IPS DF 19.7 (cell line): ENCODE measurements at places on chromosomes 7 and 10.

- no peak for DNase-seq
Measured at GRCh38 chr10:89309156-89310055, 7.6 kb downstream of the IFIT2 start.

DNA sequence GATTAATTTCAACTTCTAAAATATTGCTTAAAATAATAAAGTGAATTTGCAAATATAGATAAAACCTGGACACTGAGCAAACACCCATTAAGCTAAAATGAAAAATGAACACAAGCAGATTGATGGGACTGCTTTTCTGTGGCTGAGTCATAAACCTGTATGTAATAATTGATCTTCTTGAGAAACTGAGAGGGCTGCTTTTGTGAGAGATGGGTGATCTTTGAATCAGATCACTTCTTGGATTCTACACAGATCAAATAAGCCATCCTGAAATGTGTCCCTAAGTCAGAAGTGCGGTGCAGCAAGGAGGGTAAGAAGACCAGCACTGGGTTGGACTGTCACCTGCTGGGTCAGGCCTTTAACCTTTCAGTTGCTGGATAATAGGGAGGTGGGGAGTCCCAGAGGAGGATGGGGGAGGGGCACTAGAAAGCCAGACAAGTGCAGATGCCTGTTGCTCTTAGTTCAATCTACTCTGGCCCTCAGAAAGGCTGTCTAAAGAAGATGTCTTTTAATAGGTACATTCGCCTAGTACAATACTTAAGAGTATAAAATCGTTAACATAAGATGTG is 178.2 kb upstream of the NAMPT start:
- DNase-seq: no peak

- no peak for DNase-seq
Measured at GRCh38 chr10:46998595-46998994, 87.4 kb downstream of the PTPN20 start.

- no peak for DNase-seq
Measured at GRCh38 chr7:134495546-134495945, 31.8 kb upstream of the AKR1B10 start.

DNA sequence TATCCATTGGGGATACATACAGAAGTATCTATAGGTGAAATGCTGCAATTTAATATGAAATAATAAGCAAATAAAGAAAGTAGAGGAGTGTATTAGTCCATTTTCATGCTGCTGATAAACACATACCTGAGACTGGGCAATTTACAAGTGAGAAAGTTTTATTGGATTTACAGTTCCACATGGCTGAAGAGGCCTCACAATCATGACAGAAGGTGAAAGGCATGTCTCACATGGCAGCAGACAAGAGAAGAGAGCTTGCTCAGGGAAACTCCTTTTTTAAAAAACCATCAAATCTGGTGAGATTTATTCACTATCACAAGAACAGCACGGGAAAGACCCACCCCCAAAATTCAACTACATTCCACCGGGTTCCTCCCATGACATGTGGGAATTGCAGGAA is 82.8 kb upstream of the TRIM24 start:
- no peak for DNase-seq

GRCh38 chr7:37052705-37053104 is 328.4 kb upstream of the AOAH start:
- peak; percentile 23 for DNase-seq

DNA sequence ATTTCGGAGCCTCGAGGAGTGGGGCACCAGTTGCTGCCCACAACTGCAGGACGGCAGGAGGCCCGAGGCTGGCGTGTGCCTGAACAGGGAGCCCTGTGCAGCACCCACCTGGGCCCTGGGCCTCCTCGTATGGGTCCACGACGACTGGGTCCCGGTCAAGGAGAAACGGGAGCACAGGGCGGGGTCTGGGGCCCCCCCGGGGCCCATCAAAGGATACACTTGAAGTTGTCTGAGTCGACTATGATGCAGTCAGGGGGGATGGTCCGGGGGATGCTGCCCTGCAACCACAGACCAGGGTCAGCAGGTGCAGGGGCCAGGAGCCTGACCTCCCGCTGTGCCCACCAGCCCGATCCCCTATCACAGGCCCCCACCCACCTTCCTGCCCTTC is 28.5 kb upstream of the NKX6-2 start:
- DNase-seq: no peak

GRCh38 chr10:107056182-107056581 is 108.3 kb downstream of the SORCS1 start:
- DNase-seq: no peak

DNA sequence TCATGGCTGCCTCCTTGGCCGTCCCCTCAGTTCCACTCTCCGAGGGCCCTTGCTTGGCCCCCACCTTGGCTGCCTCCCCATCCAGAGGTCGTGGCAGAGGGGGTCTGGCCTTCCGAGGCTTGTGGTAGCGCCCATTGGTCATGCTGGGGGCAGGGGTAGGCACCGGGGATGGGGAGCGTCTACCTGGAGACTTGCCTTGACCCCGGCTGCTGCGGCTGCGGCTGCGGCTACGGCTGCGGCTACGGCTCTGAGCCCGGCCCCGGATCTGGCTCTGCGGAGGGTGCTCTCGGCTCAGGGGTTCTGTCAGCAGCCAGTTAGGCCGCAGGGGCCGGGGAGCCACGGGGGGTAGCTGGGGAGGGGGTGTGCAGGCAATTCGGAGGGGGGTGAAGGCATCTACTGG is 10.7 kb downstream of the LZTS2 start:
- no peak for DNase-seq

- no peak for DNase-seq
Measured at GRCh38 chr10:51124852-51125251, 50.6 kb downstream of the PRKG1 start.

- no peak for DNase-seq
Measured at GRCh38 chr10:13632884-13633440, 46.2 kb downstream of the PRPF18 start.

GRCh38 chr10:99412099-99412498 is 18.3 kb downstream of the GOT1 start:
- DNase-seq: no peak

GRCh38 chr10:30111340-30112022 is 52.1 kb upstream of the JCAD start:
- no peak for DNase-seq

DNA sequence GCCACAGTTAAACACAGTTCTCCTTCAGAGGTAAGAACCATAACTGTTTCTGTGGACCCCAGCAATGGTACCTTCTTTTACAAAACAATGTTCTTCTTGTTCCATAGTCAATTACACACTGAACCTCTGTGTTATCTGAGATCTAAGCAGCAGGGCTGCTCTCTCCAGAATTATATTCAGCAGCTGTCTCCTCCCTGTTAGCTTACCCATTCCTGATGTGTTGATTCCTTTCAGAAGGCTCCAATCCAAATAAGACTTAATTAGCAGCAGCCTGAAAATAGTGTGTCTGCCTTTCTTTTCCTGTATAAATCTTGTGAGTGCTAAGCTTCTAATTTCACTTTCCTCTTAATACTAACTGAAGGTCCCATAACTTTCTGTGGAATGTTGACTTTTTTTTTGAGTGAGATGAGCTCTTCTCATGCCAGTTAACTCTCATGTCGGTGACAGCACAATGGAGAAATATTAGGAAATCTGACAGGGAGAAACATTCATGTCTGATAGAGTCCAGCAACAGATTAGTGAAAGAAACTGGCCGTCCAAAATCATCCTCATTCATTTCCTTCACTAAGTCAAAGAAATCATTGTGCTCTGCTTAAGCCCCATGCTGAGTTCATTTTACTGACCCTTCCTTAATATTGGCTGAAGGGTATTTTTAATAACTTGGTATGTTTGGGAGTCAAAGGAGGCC is 226.5 kb downstream of the PRKG1 start:
- no peak for DNase-seq

DNA sequence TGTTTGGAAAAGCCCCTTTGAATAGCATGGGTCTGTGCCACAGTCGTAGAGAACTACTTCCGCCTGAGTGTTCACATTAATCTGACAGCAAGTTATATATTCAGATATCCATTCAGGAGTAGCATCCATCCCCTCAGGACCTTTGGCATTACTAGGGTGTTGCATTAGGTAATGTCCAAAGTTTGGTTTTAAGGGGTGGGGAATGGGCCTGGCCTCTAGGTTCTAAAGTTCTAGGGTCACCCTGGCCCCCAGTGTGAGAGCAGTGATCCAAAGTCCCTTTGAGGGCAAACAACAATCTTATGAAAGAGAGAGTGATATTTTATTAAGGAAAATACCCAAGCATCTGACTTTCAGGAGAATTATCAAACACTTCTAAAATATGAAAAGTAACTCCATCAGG is 12.3 kb downstream of the MCM10 start:
- no peak for DNase-seq

- DNase-seq: no peak
Measured at GRCh38 chr7:151537818-151538561, 18.3 kb upstream of the RHEB start.

DNA sequence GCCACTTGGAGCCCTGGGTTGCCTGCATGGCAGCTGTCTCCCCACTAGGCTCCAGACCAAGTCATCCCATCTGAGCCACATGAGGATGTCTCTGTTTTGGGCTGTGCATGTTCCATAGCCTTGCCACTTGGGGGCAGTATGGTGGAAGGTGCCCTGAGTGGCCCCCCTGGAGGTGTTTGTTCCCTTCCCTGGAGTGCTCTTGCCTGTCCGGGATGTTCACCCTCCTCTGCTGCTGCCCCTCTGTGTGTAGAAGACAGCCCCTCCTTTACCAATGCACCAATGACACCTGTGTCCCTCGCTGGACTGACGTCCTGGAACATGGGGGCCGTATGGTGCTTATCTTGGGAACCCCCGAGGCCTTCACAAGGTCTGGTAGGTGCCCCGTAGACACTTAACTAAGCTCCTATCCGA is 100.2 kb downstream of the ACTR3B start:
- peak; percentile 23 for DNase-seq
